ENCODE measurements at places on chromosomes 2 and 18. TPM values are rescaled to one million over a fixed set of nuclear protein-coding genes. Genes with fewer than 3 reads are reported as not detected.

The CXCR1 gene
- total RNA-seq, result under 0.01 TPM

The MYO3B gene
- total RNA-seq, result under 0.01 TPM

The RFTN2 gene
- total RNA-seq, result under 0.01 TPM

The RIT2 gene
- total RNA-seq, result not detected

The EDAR gene
- total RNA-seq, result under 0.01 TPM

The UGT1A1 gene
- total RNA-seq, result not detected

The FABP1 gene
- not detected for total RNA-seq

The MTCL1 gene
- 1.9 TPM for total RNA-seq

The CD8B gene
- 0.27 TPM for total RNA-seq

The ABCG8 gene
- total RNA-seq, result under 0.01 TPM

The GKN1 gene
- not detected for total RNA-seq

The FZD7 gene
- 11.6 TPM for total RNA-seq

The SLC9A4 gene
- total RNA-seq, result not detected

The PTPN18 gene
- total RNA-seq, result 56.0 TPM

The HAUS1 gene
- total RNA-seq, result 17.8 TPM

The FAP gene
- not detected for total RNA-seq

The KCNG2 gene
- 14.8 TPM for total RNA-seq

The ATP8B1 gene
- 0.27 TPM for total RNA-seq

The G6PC2 gene
- under 0.01 TPM for total RNA-seq

The NT5C1B gene
- total RNA-seq, result not detected

The VWC2L gene
- total RNA-seq, result under 0.01 TPM

The GPR75 gene
- 3.5 TPM for total RNA-seq

The SPATA3 gene
- not detected for total RNA-seq

The TBR1 gene
- under 0.01 TPM for total RNA-seq

The ANKAR gene
- total RNA-seq, result 9.4 TPM

The ARHGAP15 gene
- total RNA-seq, result 77.3 TPM

The TCF7L1 gene
- not detected for total RNA-seq

The CYRIA gene
- 4.0 TPM for total RNA-seq

The NPHP1 gene
- 1.1 TPM for total RNA-seq

The ZBTB7C gene
- not detected for total RNA-seq

The LINC00305 gene
- not detected for total RNA-seq

The FOXD4L1 gene
- total RNA-seq, result 0.27 TPM

The GALNT3 gene
- 2.2 TPM for total RNA-seq

The DPY30 gene
- 24.0 TPM for total RNA-seq

The CELF4 gene
- not detected for total RNA-seq

The PLCL1 gene
- 0.27 TPM for total RNA-seq

The DSEL gene
- 0.54 TPM for total RNA-seq

The MREG gene
- 6.5 TPM for total RNA-seq

The HNRNPLL gene
- 18.9 TPM for total RNA-seq

The AMER3 gene
- total RNA-seq, result under 0.01 TPM

The IL37 gene
- total RNA-seq, result not detected

The SCN2A gene
- total RNA-seq, result under 0.01 TPM

The DIS3L2 gene
- 39.0 TPM for total RNA-seq

The SNTG2 gene
- not detected for total RNA-seq

The INSIG2 gene
- total RNA-seq, result 3.5 TPM

The PDE11A gene
- total RNA-seq, result under 0.01 TPM

The RNPEPL1 gene
- 45.0 TPM for total RNA-seq
